GM23338 (cell line): ENCODE measurements at places on chromosomes 13 and 19. TPM values are rescaled to one million over a fixed set of nuclear protein-coding genes. Genes with fewer than 3 reads are reported as not detected.

DNA sequence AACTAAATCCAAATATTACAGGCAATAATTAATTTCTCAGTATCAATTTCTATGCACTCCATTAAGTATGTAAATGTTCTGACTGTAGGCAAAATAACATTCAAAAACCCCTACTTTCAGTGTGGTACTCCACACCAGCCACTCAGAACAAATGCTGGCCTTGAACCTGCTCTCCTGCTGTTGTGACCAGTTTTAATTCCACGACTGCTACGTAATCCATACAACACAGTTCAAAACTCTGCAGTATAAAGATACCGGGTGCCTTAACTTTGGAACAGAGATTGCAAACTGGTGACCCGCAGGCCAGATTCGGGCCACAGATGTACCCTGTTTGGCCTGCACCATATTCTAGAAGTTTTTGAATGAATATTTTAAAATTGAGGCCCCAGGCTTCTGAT is 30.4 kb downstream of the COL4A1 start:
- DNase-seq = no peak

- DNase-seq = no peak
Observed at GRCh38 chr13:35345992-35346391, 130.5 kb downstream of the MAB21L1 start.

DNA sequence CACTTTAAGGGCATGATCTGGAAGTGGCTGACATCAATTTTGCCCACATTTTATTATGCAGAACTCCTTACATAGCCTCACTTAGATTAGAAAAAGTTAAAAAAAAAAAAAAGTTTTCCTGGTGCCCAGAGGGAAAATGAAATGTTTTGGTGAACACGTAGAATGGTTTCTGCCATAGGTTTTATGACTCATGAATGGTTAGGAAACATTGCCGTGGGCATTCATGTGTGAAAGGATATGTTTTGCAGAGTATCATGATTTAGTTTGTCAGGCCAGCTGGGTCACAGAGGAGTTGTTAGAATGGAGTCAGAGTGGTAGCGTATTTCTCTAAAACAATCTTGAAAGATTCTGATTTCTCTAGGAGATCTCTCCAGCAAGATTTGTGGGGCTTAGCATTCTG is 133.8 kb downstream of the MRPL57 start:
- DNase-seq = no peak

- DNase-seq = no peak
Observed at GRCh38 chr13:31781064-31781463, 41.7 kb downstream of the RXFP2 start.

DNA sequence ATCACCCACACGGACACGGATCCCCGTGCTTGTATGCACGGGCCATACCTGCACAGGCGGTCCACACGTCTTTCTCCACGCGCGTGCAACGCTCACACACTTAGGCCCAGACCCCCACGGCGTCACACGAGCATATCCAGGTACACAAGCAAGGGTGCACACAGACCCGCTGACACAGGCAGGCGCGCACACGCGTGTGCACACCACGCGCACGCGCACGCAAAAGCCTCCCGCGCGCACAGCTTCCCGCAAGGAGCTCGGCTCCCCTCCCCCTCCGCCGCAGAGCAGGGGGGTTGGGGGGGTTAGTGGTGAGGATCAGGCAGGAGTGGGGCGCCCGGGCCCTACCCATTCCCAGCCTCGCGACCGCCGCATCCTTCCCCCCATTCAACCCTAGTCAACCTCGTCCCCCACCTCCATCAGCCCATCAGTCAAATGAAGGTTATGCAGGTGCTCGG is 407 bp downstream of the RAB3A start:
- DNase-seq = no peak

DNA sequence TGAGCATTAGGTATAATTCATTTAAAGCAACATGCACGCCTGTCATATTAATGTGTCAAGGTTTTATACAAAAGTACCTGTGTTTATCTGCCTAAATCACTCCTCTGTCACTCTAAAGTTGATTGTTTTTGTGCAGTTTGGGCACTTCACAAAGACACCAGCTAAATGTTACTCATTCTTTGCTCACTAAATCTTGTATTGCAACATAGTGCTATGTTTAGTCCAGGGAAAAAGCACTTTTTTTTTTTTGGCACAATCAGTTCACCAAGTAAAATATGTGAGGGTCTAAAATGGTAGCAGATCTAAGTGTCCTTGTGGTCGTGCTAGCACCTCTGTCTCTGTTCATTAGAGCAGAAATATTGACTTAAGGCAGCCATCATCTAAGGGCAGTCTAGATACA is 2526.7 kb upstream of the PCDH20 start:
- no peak for DNase-seq

Gene TIMM44
- polyA plus RNA-seq = 128 and 131 TPM in 2 replicates

Gene KLK14
- polyA plus RNA-seq = 0.42 and 0.52 TPM in 2 replicates

Gene ZNF850
- 7.7 and 8.7 TPM in 2 replicates for polyA plus RNA-seq

Gene MUC16
- 0.06 and 0.07 TPM in 2 replicates for polyA plus RNA-seq

Gene CEACAM19
- polyA plus RNA-seq = 0.56 and 0.76 TPM in 2 replicates

Gene GZMM
- polyA plus RNA-seq = 0.29 TPM in 1 of 2 replicates, not detected in the other

Gene LMTK3
- 1.6 and 2.0 TPM in 2 replicates for polyA plus RNA-seq
